ENCODE measurements at places on chromosomes 5 and 9.

DNA sequence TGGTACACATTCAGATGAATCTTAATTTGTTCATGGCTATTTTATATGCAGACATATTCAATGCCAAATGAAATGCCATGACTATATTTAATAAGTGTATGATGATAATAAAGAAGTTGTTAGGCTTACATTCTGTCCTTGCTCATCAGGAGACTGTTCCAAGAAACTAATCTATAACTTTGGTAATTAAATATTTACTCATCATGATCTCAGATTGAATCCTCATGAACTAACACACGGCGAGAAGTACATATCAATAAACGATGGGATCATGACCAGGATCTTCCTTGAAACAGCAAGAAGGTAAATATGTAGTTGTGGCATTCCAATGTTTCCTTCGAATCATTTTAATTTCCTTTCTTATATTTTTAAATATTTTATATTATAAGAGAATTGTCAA, 12.5 kb upstream of the AGGF1 start:
- no peak for DNase-seq

- no peak for DNase-seq
These were observed 51.8 kb upstream of the FNIP1 start for GRCh38 chr5:131848662-131849061.

DNA sequence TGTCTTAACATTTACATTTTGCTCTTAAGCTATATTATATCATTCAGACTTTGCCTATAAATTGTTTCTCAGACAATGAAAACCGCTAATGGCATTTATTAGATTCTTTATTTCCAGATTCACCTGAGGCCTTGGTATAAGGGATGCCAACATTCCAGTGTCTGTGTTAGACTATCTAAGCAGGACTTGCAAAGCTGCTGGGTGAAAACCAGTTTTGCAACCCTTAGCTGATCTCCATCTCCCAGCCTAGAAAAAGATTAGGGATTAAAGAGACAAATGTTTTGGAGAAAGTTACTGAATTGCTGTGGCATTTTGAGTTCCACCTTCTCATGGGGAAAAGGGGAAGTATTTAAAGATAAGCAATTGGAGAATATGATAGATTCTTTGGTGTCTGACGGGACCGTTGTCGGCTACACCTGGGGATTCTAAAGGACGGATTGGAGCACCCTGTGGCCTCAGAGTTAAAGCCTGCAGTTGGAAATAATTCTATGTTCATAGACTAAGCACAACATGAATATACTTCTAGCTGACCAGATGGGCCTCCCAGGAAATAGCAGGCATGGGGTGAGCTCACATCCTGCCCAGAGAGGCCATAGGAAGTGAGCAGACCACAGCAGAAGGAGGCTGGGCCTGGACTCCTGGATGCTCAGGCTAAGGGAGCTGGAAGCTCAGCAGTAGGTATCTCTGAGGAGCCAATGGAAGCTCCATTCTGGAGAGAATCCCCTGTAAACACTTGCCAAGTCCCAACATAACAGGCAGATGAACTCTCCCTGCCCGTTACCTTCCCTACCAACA, 21.8 kb downstream of the ENTREP1 start:
- DNase-seq: no peak

GRCh38 chr9:33187519-33188218, 20.5 kb upstream of the B4GALT1 start:
- no peak for DNase-seq

DNA sequence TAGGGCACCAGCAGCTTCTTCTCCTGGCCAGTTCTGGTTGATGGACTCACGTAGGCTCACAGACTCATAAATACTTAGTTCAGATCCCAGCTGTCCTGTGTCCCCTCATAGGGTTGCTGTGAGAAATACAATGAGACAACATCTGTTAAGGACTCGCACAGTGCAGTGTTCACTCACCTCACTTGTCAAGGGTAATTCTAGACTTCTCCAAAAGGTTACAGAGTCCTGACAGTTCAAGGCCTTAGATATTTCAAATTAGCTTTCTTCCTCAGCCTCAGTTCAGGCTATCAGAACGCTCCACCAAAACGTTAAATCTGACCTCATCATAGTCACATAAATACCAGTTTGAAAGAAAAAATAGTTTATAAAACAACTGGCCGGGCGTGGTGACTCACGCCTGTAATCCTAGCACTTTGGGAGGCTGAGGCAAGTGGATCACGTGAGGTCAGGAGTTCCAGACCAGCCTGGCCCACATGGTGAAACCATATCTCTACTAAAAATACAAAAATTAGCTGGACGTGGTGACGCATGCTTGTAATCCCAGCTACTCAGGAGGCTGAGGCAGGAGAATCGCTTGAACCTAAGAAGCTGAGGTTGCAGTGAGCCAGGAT, 106.3 kb downstream of the UGCG start:
- no peak for DNase-seq

DNA sequence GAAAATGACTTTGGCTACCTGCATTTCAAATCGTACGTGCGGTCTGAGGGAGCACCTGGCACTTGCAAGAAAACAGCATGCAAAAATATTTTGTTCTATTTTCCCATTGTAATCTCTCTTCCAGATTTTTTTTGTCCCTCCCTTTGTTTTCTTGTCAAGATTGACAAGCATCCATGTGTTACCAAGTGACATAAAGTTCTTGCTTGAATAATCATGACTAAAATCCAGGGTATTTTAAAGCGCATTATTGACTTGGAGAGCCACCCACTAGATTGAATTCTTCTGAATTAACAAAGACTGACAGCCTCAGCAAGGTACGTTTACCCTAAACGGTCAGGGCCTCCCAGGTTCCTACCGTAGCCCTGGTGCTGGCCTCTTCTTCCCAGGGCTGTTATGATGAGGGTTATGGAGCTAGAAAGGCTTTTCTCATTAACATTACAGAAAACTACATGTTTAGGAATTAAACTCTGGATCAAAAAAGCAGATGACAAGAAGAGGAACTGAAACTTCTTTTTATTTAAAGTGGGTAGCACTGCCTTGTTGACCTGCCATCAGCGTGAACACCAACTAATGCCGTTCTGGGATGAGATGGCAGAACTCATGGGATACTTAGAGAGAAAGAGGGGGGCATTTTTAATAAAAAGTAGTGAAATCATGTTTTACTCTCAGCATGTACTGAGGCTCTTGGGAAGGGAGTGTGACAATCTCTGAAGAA, 297.0 kb downstream of the EFNA5 start:
- no peak for DNase-seq

DNA sequence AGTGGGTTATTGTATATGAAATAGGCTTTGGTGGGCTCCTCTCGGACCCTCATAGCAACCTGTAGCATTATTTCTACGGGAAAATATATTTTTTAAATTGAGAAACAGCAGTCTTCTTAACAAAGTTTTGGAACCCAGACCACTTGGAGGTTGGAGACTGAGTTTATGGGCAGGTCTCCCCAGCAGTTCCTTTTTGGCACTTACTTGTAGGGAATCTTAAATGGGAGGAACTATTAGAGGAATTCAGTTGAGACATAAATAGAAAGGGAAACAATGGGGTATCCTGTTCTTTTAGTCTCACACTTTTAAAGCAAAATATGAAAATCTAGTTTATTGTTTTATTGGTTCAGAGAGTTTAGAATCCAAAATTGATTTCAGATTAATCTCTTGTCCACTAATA, 111.5 kb downstream of the TRIO start:
- no peak for DNase-seq
